Stromal cell of bone marrow (primary cell): ENCODE measurements at places on chromosomes 3 and 15.

DNA sequence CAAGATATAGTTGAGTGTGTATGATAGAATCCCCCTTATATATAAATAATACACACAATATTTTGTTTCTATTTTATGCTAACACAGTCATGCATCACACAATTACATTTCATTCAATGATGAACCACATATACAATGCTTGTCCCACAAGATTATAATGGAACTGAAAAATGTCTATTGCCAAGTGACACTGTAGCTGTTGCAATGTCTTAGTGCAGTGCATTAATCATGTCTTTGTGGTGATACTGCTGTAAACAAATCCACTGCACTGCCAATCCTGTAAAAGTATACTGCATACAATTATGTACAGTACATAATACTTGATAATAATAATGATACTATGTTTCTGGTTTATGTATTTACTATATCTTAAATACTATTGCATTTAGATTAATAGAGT is 512.1 kb upstream of the CNTN3 start:
- DNase-seq: no peak

- DNase-seq: peak; percentile 57
Observed at GRCh38 chr3:43632269-43632733, 10.5 kb upstream of the ANO10 start.

- DNase-seq: no peak
Observed at GRCh38 chr3:178435575-178435974, 100.7 kb upstream of the KCNMB2 start.

DNA sequence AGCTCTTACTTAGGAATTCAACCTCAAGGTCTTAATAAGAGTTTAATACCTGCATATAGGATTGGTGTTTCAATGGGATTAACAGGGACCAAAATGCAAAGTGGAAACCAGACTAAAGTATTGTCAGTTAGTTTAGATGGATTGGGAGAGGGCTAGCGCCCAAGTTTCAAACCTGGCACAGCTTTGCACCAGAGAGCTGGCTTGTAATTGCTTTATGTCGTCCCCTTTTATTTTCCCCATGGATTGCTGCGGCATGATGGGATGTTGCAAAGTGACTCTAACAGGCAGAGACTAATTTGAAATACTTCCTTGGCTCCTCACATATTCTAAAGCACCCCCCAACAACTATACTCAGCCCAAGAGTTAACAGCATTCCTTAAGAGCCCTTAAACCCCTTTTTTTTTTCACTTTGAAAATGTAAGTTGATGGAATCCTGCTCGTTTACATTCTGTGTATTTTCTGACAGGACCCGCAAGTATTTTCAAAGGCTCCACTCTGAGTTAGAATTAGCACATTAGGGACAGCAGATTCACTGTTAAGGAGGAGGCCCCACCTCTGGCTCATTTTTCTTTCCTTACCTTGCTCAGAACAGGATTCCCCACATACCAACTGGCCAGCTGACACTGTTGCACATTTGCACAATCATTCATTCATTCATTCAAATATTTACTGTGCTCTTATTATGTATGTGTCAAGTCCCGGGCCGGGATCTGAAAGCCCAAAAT is 214.2 kb downstream of the ERC2 start:
- DNase-seq: no peak

- DNase-seq: no peak
Observed at GRCh38 chr15:67878712-67879206, 38.9 kb upstream of the RNU6-1 start.

DNA sequence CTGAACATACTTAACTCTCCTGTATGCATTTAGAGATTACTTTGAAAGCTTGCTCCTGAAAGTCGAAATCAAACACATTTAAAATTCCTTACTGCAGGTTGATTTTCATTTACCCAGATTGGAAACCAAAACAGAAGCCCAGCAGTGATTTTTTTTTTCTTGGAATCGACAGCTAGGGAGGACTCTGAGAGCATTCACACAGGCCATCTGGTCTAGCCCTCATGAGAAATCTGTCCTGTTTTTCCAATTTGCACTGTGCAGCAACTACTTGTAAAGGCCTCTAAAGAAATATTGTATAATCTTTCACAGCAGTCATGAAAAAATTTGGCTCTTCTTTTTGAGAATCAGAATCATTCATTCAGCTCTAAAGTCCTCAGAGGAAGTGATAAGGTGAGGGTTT is 179.2 kb downstream of the KCNAB1 start:
- DNase-seq: no peak

DNA sequence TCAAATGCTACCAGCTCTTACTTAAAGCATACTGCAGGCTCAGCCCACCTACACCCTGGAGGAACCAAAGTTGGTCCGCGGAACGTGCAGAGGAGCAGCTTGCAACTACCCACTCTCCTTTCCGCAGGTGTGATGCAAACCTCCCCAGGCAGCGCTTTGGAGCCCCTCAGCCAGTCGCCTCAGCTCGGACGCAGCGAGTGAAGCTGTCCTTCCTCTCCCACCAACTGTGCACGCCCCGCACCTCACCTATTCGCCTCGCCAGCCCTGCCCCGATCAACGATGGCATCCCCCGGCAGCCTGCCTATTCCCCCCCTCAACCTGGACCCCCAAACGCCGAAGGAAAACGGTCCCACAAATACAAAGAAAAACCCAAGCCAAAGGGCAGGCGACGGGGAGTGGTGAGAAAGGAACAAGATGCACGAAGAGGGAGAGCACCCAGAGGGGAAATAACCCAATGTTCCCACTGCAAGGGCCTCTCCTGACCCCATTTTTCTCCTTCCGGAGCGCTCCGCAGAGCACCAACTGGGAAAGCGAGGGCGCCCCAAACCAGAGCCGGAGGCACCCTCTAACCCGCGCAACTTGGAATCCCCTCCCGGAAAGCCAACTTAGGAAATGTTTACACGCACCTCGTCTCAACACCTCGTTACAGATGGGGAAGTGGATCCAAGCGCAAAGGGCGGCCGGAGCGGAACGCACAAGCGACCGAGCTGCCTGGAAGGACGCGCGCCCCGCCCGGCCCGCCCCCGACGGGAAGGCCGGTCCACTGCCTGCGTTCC is 665 bp downstream of the GLB1 start:
- DNase-seq: no peak

- no peak for DNase-seq
Observed at GRCh38 chr3:110405830-110406585, 665.6 kb upstream of the NECTIN3 start.

DNA sequence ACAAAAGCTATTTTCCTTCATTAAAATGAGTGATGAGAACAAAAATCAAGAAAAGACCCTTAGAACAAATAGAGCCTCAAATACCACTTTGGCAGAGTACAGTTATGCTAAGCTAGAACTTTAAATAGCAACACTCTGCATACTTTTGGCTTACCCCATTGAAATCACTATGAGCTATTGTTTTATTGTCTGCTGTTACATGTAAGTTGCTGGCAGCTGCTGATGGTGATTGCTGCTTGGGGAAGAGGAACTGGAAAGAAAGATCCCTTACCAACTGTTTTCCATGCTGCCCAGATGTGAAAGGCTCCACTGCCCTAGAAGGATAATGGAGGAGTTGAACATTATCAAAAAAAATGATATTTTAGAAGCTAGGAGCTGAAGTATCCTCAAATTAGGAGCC is 135.4 kb downstream of the SYNPR start:
- no peak for DNase-seq

DNA sequence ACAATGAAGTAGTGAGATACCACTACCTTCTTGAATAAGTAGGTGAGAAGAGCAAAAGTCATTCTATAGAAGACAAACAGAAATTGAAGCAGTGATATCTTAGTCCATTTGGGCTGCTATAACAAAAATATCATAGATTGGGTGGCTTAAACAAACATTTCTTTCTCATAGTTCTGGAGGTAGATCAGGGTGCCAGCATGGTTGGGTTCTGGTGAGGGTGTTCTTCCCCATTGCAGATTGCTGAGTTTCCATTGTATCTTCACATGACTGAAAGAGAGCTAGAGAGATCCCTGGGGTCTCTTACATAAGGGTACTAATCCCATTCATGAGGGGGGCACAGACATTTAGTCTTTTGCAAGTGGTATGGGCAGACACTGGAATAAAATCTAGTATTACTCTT is 32.9 kb upstream of the IFT57 start:
- DNase-seq: no peak

DNA sequence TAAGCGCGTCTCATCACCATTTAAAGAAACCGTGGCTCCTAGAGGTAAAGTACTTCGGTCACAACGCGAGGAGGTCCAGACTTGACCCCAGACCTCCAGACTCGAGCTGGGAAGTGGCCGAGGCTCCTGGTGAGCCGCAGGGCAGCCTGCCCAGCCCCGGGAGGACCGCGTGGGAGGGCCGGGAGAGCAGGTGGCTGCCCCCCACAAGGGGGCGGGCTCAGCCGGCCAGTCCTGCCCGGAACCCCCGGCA is at the start of gene SLC27A2:
Gene SLC27A2, plus strand, starts transcription at position 228 of the 250 bp plus-strand sequence. CDS start 232 bp downstream, outside the sequence.
- no peak for DNase-seq

- no peak for DNase-seq
Observed at GRCh38 chr15:43799209-43799944, 643 bp downstream of the SERINC4 start.

GRCh38 chr3:129211772-129212171 is 28.1 kb upstream of the CNBP start:
- peak; percentile 57 for DNase-seq

GRCh38 chr3:183158551-183159006 is 4.0 kb downstream of the LAMP3 start:
- DNase-seq: no peak

- DNase-seq: no peak
Observed at GRCh38 chr3:182682263-182683241, 110.8 kb upstream of the ATP11B start.

DNA sequence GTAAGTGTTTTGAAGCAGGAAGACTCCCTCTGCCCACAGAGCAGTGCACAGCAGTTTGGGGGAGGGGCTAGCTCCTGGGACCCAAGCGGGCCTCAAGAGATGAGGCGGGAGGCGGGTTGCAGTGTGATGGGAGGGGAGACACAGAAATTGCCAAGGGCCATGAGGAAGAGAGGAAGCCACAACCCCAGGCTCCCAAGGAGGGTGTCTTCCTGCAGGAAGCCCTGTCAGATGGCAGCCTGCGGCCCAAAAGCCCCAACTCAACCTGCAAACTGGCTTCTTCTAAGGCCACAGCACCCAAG is 7.3 kb upstream of the ISLR2 start:
- DNase-seq: no peak
